ENCODE measurements at places on chromosomes 6 and 20. TPM values are rescaled to one million over a fixed set of nuclear protein-coding genes. Genes with fewer than 3 reads are reported as not detected.

- DNase-seq: no peak
These were observed 79.8 kb downstream of the NFATC2 start for GRCh38 chr20:51462566-51463276.

- DNase-seq: no peak
These were observed 3.9 kb downstream of the HMGA1 start for GRCh38 chr6:34240329-34241248.

DNA sequence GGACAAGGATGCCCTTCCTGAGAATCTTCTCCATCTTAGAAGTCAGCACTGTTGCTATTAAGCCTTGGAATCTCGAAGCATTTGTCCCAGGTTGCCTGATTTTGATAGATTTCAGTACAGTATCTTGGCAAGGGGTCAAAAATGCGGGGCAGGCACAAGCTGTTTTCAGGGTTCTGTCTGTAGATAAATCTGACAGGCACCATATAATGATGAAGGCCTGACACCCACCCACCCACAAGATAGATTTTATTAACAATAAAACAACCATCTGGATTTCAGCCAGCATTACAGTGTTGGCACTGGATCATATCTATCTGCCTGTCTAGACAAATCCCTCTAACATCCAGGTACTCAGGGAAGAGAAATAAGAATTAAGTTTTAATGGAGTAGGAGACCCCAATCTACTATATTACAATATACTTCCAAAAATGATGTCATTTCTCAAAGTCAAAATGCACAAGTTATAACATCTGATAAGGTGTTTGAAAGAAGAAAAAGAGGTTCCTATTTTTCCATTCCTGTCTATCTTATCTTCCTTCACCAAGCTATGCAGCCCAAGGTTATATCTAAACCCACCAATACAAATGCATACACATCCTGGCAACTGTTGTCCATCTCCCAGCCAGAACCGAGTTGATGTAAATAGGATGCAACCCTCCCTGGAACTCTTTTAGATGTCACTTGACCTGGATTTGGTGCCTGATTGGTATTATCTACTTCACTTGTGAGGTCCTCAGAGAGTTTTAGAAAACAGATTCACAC lies 10.7 kb downstream of the NEDD9 start:
- no peak for DNase-seq

Gene IPCEF1
- 7.5 TPM for total RNA-seq

DNA sequence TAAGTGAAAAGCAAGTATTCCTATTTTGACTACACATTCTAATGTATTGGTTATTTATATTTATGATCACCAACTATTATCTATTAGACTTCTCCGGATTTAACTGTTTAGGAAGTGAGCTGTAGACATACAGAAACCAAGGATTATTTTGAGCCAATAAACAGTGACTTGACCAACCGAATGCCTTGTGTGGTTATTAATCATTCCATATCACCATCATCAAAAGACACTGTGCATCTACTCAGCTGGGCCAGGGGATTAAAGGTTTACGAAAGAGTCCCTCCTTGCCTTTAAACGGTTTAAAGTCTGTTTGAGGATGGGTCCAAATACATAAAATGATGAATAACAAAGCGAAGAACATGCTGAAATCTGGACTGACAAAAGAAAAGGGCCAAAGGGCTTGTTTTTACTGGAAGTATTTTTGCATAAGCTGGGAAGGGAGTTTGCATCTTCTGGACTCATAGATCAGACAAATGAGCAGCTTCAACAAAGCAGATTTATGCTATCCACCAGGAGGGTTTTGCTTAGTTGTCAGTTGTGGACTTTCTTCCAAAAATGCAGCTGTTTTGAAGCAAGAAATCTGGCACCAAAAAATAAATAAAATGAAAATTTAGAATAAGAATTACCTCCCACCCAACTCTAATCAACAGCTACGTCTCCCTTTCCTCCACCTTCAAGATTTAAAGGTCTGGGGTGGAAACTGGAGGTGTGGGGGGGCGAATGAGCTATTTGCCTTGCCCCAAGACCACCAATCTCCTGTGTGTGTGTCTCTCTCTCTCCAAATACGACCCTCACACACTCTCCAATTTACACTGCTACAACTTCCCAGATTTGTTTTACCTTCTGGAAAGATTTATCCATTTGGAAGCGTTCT lies 33.6 kb upstream of the ID4 start:
- no peak for DNase-seq

Gene EYA2
- total RNA-seq: not detected

Gene PMEPA1
- total RNA-seq: 5.6 TPM

Gene GPR6
- total RNA-seq: not detected

GRCh38 chr6:168709390-168709789 lies 268.4 kb downstream of the SMOC2 start:
- no peak for DNase-seq

- DNase-seq: no peak
These were observed 45.7 kb downstream of the MYLIP start for GRCh38 chr6:16174416-16175078.

DNA sequence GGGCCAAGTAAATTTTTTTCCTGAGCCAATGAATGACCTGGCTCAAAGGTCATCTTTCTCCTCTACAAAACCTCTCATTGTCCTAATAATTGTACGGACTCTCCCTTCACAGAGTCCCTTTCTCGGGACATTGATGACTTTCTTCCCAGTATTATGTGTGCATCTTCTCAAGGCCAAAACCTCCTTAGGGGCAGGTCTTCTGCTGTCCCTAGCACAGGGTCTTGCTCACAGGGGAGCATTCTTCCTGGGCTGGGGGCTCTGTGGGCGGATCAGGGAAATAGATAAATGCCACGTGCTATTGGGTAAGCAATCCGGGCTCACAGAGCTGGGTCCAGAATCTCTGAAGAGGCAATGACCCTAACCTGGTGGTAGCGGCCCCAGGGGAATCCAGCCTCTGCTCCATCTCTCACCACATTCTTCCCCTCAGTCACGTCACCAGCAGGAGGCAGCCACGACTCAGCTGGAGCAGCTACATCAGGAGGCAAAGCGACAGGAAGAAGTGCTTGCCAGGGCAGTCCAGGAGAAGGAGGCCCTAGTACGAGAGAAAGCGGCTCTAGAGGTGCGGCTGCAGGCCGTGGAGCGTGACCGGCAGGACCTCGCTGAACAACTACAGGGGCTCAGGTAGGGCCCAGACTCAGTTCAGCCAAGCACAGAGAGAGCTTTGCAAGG lies 23.5 kb downstream of the CEP250 start:
- no peak for DNase-seq

DNA sequence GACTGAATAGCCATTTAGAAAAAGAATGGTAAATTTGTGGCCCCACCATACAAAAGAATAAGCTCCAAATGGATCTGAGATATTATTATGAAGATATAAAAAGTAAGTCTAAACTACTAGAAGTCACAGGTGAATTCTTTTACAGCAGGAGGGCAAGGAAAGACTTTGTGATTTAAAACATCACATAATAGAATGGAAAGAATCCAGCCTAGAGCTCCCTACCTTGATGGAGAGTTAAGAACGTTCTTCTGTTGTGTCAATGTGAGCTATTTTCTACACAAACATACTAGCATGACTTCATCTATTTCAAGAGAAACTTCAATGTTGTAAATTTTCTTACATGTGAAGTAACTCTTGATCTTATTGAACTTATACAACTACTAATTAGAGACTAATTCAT lies 100.0 kb upstream of the NRSN1 start:
- DNase-seq: no peak

DNA sequence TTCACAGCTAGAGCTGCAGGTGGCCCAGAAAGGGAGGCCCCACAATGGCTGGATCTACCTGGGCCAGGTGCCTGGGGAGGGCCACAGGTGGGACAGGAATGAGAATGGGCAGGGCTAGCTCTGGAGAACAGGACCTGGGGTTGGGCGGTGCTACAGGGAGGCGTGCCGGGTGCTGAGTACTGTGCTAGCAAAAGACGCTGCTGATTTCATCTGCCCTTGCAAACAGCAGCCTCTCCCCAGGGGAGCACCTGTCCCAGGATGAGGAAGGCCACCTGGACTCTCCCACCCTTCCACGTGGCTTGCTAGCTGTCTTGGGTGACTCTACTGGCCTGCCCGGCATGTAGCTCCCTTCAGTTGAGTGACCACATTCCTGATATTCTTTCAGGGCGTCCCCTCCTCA lies 6.6 kb upstream of the YTHDF1 start:
- no peak for DNase-seq

GRCh38 chr6:52568320-52568719 lies 8.5 kb downstream of the TRAM2 start:
- no peak for DNase-seq

DNA sequence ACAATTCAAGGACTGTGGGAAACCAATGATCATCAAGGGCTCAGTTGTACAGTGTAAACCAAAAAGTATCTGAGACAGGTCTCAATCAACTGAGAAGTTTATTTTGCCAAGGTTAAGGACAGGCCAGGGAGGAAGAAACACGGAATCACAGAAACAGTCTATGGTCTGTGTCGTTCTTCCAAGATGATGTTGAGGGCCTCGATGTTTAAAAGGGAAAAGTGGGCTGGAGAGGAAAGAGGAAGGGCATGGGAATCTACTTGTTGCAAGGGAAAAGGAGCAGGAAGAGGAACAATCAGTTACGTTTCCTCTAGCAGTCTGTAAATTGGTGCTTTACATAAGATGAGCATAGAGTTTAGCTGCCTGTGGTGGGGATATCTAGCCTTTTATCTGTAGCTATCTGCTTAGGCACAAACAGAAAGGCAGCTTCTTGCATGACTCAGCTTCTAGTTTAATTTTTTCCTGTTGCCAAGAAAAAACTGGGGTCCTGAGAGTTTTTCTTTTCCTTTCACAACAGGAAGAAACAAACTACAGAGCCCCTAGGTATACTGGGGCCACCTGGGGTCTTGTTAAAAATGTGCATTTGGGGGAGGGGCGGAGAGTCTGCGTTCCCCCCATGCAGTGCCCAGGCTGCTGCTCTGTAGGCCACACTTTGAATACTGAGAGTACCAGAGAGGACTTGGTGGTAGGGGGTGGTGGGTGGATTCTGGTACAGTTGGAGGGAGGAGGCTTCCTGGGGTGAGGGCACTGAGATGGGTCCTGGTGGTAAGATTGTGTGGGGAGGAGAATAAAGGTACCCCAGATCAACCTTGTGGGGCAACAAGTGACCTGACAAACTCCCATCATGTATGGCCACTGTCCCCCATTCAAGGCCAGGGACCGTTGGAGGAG lies 35.3 kb upstream of the EZR start:
- DNase-seq: no peak

Gene APCDD1L
- total RNA-seq: not detected

GRCh38 chr6:6972456-6972855 lies 135.3 kb upstream of the RREB1 start:
- DNase-seq: no peak

- DNase-seq: no peak
These were observed 211.6 kb downstream of the WDR27 start for GRCh38 chr6:169490246-169490641.

- no peak for DNase-seq
These were observed 6.4 kb upstream of the SNRPB start for GRCh38 chr20:2476742-2477615.

DNA sequence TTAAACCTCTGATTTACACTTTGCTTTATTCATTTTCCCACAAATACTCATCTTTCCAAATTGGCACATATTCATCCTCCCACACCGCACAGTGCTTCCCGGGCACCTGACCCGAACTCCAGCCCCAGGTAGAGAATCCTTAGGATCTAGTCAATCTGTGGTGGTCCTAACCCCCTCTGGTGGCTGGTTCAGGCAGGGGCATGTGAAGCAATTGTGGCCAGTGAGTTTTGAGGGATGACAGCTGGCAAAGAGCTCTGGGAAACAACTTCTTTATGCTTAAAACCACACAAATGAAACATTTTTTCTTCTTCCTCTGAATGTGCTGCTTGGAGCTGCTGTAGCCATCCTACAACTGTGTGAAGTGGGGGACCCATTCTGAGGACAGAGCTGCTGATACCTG lies 54.7 kb downstream of the ELOVL5 start:
- DNase-seq: no peak

DNA sequence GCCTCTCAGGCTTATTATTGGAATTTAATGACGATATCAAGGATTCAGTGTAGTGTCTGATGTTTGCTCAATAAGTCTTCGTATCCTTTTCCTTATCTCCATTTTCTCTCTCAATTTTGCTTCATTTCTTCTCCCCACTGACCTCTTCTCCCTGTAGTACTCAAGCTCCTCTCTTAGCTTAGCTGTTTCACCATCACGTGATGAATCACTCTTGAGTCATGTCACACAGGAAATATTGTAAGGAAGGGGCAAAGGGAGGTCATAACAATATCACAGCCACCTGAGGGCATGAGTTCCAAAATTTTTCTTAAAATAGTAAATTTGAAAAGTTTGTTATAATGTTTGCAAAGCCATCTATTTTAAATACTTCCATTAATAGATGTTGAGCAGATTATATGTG lies 392.2 kb upstream of the MARCKS start:
- no peak for DNase-seq

DNA sequence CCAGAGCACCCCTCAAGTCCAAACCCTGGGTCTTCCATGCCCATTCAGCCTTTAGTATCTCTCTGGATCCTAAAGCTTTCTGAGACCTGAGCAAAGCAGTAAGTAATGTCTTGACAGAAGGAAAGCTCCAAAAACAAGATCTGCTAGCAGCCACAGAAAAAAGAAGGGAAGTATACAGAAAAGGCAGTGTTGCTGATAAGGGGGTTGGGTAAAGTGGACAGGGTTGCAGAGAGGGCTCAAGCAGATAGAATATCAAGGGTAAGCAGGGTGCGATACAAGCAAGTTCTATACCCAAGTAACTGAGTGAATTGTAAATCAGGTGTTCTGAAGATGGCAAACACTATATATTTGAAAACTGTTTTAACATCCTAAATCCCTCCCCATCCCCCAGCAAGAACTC lies 113.4 kb upstream of the CARMIL1 start:
- no peak for DNase-seq

- DNase-seq: peak; percentile 77
These were observed at the start of gene VWA7 for GRCh38 chr6:31776989-31777666. Gene VWA7, minus strand, starts transcription at chr6:31777328. Its CDS starts 549 bp downstream, at chr6:31776779.

Gene DNMT3B
- total RNA-seq: 0.63 TPM

DNA sequence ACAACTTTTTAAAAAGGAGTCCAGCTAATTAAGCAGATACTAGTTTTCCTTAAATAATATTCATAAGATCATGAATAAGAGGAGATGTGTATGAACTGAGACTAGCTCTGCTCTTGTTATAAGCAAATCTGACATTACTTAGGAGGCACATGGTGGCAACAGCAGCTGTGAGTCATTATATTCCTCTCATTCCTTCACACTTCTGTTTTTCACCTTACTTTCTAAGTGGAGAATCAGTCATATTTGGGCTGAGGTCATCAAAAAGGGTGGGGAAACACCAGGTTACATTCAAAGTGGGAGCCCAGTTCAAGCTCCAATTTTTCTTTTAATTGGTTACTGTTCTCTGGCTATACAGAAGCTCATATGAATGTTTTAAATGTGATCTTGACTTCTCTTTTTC lies 6.0 kb upstream of the RIPPLY2 start:
- no peak for DNase-seq
